Stimulated activated CD4-positive, alpha-beta T cell treated with anti-CD3 and anti-CD28 coated beads, TNF-alpha, amount 100 ng/mL, for 1 hour (primary cell): ENCODE measurements at places on chromosomes 3 and 15.

GRCh38 chr3:117047951-117048705 is 338.5 kb downstream of the TUSC7 start:
- no peak for DNase-seq

- DNase-seq, result no peak
Observed at GRCh38 chr3:109887293-109887692, 549.9 kb upstream of the DPPA4 start.

DNA sequence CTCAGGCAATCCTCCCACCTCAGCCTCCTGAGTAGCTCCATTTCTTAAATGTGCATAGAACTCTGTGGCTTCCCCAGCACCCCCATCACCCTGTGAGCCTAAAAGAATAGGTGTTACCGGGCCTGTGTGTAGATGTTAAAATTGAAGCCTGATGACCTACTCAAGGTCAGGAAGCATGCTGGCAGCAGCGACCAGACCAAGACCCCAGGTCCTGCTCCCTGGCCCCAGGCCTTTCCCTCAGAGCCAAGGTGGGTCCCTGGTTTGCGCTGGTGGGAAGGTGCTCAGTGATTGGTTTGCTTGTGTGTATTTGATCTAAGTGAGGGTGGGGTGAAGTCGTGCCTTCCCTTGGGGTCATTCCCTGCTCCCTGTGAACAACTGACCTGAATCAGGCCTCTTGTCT is 18.4 kb upstream of the CRABP1 start:
- no peak for DNase-seq

GRCh38 chr3:78174821-78175220 is 1134.9 kb downstream of the ROBO2 start:
- DNase-seq, result no peak

GRCh38 chr3:74465715-74466410 is 148.6 kb downstream of the CNTN3 start:
- DNase-seq, result no peak

DNA sequence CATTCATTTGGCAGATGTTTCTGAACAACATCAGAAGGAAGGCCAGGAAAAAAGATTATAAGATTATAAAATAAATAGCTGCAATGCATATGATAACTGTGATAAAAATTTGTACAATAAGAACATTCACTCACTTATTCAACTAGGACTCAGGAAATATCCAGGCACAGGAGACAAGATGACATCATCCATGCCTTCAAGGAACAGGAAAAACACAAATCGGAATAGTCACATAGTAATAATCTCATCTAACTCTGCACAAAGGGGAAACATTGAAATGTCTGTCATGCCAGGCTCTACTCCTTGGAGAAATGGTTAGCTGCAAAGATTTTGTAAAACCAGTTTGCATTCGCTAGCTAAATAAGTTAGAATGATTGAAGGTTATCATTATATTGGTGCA is 233.5 kb upstream of the AGTR1 start:
- no peak for DNase-seq

DNA sequence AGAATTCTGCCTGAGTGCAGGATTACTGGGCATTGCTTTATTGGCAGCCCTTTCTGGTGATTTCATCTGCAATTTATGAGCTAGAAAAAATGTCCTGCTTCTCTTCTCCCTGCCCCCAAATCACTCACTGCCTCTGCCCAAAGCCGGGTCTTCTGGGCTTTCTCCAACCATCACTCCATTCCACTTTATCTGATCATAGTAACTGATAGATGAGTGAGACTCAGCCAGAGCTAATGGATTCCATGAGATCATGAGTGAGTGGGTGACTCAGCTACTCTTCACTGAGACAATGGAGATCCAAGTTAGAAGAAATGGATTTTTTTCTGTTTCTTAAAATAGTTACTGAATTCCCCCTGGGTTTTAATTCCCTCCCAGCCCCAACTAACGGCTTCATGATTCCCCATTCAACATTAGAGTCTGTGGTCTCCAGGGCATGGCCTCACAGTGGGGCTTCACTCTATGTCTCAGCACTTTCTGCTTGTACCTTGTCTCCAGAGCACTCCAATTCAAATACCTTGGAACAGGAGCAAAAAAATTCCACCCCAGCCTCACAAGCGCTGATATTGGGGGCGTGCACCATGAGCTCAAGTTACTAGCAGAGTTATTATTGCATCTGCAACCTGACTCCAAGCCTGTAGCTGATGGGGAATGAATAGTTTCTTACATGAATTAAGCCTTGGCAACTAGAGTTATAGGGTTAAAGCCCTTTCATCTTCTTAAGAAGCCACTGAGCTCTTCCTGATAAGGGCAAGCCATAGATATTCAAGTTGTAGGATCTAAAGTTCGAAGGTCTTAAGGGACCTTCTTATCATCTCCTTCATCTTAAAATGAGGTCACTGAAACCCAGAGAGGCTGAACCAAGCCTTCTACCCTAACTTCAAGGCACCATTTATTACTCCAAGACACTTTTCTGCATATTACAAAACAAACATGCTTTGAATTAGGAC is 85.9 kb downstream of the AGBL1 start:
- DNase-seq, result no peak

DNA sequence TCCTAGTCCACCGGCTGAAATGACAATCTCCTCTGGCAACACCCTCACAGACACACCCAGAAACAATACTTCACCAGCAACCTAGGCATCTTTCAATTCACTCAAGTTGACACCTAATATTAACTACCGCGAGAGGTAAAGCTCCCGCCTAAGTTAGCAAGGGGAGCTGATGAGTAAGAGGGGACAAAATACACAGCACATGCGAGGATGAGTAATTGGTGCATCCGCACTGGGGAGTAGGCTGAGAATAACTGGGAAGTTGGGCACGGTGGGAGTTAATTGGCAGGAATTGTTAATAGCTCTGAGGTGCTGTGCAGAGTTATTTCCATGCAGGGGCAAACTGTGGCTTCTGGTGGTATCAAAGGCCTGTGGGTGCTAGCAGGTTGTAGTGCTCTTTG is 14.5 kb upstream of the PLD1 start:
- no peak for DNase-seq
